ENCODE measurements at places on chromosomes 11 and 22.

- no peak for DNase-seq
Observed at GRCh38 chr11:74471668-74472429, 4.5 kb upstream of the KCNE3 start.

DNA sequence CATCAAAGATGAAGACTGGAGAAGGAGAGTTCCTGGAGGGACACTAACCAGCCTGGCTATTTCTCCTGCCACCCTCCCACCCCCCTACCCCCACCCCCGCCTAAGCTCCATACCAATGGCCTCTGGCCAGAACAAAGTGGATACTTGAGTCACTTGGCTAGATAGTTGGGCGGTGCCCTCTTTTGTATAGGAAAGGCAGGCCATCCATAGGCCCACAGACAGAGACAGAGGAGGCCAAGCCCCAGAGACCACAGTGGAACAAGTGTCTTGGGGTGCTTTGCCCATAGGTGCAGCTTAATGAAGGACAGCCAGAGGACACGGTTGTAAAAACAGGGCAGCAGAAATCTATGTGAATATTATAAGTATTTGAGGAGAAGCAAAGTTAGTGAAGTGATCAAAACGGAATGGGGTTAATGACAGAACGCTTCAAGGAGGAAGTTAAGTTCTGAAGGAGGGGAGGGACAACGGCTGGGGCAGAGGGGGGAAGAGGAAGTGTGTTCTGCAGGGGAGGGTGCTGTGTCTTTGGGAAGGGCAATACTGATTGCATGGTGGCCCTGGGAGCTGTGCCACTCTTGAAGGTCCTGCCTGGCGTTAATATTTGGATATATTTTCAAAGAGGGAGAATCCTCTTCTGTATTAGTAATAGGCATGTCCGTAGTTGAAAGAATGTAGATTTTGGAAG lies 32.7 kb downstream of the FLI1 start:
- DNase-seq: no peak

- DNase-seq: no peak
Observed at GRCh38 chr11:111101881-111102280, 143.6 kb upstream of the POU2AF2 start.

DNA sequence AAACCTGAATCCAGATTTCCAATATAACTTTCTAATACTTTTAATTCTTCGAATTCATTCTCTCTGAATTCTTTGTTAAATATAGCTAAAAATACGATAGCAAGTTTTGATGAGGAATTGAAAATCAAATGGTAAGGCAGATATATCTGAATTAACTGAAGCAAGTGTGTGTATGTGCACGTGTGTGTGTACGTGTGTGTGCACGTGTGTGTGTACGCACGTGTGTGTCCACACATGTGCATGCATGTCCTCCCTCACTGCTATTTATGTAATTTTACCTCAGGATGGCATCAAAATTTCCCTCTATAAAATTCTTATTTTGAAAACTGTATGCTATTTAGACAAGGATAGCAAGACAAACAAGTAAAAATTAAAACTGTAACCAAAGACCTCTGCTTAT lies 961.3 kb upstream of the CNTN5 start:
- no peak for DNase-seq

DNA sequence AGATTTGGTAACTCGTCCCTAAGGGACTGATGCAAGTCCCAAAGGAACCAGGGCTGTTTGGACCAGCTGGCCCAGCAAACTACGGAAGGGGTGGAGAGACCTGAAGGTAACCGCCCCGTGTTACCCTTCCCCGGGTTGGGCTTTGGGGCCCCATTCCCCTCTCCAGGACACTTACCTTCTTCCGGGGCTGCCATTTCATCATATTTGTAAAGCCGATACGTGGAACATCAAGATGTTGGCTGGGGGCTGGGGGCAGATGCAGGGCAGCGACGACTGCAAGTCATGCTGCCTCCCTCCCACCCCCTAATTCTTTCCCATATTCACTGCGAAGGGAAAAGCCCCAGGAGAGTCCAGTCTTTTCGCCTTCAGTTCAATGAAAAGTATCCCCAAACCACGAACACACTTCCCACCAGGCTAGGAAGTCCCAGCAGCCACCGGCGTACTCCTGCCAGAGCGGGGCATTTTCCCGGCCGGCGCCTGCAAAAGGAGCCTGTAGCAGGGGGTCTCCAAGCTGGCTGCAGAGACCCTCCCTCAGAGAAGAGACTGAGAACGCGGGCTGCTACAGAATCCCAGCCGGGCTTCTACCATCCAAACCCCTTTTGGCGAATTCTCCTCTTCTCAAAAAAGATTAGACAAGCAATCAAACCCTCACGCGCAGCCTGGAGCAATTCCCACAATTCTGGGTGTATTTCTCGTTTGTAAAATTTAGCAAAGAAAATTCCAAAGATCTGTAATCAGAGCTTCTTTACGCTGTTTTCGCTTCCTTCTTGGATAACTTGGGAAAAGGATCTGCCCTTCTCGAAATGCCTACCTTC lies 236.7 kb downstream of the TTC28 start:
- DNase-seq: no peak

- DNase-seq: no peak
Observed at GRCh38 chr11:69311767-69312385, 17.9 kb downstream of the MYEOV start.

- no peak for DNase-seq
Observed at GRCh38 chr11:78227921-78228320, 39.2 kb downstream of the USP35 start.

All from NCI-H1436 (cell line).